Left kidney (tissue), 8 donors: ENCODE measurements at places on chromosomes 7 and 10. TPM values are rescaled to one million over a fixed set of nuclear protein-coding genes. Genes with fewer than 3 reads are reported as not detected.

STRIP2 gene
- 5.7 TPM for polyA plus RNA-seq

CCDC146 gene
- 33.8 TPM for polyA plus RNA-seq

GRCh38 chr10:52533986-52534385 is 219.9 kb downstream of the DKK1 start:
- DNase-seq = no peak

GRCh38 chr10:79059859-79060379 is 8.8 kb upstream of the ZMIZ1 start:
- no peak for DNase-seq

- no peak for DNase-seq
Observed at GRCh38 chr10:102605712-102606111, 38.6 kb upstream of the TRIM8 start.

- no peak for DNase-seq
Observed at GRCh38 chr10:132518572-132519381, 18.8 kb upstream of the INPP5A start.

- DNase-seq = no peak
Observed at GRCh38 chr7:111301891-111302290, 211.0 kb downstream of the LRRN3 start.

- no peak for DNase-seq
Observed at GRCh38 chr10:133131053-133131452, 29.0 kb upstream of the KNDC1 start.
